GDM1 (cell line): ENCODE measurements at places on chromosomes 1 and 21.
A peak's percentile ranks its signal among the peaks of the same experiment; 100 is the strongest.

- no peak for DNase-seq
Measured at GRCh38 chr21:44984792-44985440, 45.1 kb downstream of the SLX9 start.

GRCh38 chr1:190688096-190688495 lies 210.4 kb upstream of the BRINP3 start:
- no peak for DNase-seq

GRCh38 chr1:43452789-43453441 lies 816 bp downstream of the HYI start:
- no peak for DNase-seq

DNA sequence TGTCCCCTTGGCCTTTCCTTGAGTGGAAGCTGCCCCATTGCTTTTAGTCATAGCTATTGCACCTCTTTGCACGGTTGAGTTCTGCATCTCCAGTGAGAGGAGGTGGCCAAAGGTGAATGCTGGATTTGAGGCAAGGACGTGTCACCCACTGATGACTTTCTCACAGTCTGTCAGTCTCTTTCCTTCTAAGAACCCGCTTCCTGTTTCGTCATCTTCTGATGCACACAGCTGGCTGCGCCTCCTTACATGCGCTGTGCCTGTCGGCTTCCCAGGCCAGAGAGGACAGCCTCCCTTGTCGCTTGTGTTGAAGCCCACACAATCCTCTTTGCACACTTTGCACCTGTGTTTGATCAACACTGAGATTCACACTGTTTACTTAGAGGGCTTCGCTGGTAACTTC lies 41.8 kb upstream of the PWP2 start:
- DNase-seq: peak; percentile 35

DNA sequence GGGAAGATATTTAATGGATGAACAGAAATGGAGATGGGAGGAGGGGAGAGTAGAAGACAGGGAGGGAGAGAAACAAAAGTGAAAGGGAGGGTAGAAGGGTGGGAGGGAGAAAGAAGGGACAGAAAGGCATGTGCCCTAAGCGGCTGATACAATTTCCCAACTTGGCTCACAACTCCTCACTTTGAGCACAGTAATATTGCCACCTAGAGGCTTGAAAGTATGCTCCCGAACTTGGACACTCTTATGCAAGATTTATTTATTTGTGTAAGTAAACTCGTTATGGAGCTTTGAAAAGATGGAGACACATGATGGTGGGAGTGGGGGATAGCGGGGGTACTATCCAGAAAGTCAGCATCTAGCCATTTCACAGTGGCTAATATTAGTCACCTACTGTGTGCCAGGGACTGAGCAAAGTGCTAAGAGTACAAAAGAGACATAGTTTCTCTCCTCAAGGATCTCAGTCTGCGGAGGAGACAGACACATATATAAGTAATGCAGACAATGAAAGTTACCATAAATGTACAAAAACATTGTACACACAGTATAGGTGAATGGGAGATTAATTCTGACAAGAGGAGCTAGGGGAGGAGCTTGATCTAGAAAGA lies 189.7 kb downstream of the SEC16B start:
- no peak for DNase-seq

- no peak for DNase-seq
Measured at GRCh38 chr1:166297993-166298392, 131.2 kb upstream of the FAM78B start.

DNA sequence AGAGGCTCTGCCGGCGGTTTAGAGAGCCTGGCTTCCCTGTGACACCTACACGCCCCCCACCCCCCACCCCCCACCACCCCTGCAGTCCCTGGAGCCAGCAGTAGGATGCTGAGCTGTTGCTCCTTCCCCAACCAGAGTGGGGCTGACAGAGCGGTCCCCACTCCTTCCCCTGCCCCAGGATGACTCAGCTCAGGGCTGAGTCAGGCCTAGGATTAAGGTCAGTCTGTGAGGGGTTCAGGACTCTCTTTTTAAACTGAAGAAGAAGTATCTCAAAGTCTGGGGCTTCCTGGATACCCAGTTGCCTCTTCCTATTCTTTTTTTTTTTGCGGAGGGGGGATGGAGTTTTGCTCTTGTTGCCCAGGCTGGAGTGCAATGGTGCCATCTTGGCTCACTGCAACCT lies 19.1 kb downstream of the DMBX1 start:
- no peak for DNase-seq

DNA sequence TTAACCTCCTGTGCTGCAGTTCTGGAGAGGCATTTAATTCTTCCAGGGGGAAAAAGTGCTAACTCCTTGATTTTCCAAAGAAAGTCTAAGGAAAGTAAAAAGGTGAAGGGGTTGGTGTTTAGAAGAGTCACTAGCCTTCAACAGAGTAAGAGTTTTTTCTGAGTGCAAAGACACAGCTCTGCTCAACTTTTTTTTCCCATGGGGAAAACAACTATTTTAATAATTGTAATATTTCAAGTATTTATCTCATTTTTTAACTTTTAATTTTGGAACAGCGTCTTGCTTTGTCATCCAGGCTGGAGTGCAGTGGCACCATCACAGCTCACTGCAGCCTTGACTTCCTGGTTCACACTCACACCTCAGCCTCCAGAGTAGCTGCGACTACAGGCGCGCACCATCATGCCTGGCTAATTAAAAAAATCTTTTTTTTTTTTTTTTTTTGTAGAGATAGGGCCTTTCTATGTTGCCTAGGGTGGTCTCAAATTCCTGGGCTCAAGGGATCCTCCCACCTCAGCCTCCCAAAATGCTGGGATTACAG lies 202.6 kb downstream of the APP start:
- DNase-seq: no peak

- DNase-seq: no peak
Measured at GRCh38 chr1:49052102-49052501, 275.4 kb upstream of the BEND5 start.

DNA sequence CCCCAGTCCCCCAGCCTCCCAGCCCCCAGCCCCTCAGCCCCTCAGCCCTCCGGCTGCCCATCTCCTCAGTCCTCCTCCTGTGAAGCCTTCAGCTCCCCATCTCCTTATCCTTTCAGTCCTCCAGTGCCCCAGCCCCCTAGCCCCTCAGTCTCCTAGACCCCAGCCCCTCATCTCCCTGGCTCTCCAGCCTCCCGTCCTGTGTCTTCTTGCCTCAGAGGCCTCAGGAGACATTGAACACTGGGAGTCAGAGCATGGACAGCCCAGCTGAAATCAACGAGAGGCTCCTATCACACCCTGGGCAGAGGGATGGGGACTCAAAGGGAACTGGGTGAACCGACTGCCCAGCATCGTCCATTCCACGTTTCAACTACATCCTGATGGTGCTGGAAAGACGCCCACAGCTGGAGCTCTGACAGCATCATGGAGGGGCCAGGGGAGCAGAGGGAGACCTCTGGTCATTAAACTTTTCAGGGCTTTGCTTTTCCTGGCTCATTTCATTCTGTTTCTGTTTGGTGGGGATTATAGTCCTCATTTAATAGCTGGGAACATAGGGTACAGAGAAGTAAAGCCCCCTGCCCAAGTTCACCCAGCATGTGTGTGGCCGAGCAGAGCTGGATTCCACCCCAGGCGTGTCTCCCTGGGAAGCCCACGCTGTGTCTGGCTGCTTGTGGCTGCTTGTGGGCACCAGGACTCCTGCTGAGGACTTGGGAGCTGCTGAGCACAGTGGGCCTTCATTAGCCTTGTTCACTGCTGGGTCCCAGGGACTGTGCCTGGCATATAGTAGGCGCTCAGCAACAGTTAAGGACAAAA lies 396.7 kb downstream of the PTPRU start:
- no peak for DNase-seq

- DNase-seq: no peak
Measured at GRCh38 chr1:16392740-16393569, 25.9 kb downstream of the SZRD1 start.

DNA sequence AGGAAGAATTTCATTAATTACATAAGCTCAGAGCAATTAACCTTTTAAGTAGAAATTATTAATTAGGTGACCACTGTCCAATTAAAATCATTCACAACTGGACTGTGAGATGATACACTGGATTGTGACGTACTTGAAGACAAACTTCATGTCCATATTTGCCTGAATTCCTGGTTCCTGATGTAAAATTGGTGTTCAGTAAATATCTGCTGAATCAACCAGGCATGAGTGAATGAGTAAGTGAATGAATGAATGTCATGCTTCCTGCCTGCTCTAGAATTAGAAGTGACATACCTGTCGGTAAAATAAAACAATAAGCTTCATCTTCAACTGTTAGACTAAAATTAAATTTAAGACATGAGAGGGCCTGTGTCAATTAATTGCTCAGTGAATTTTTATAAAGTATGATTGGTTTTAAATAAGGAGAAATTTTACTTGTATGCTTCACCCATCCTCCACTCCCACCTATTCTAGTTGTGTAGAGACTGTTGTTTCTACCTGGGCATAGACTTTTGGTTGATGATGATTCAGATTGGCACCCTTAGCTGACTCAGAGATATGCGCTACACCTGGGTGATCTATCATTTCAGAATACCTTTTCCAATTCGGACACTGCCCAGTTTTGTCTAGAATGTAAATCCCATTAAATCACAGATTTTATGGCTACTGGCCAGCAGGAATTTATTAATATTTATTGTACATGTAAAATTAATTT lies 56.9 kb upstream of the PTGS2 start:
- DNase-seq: no peak

DNA sequence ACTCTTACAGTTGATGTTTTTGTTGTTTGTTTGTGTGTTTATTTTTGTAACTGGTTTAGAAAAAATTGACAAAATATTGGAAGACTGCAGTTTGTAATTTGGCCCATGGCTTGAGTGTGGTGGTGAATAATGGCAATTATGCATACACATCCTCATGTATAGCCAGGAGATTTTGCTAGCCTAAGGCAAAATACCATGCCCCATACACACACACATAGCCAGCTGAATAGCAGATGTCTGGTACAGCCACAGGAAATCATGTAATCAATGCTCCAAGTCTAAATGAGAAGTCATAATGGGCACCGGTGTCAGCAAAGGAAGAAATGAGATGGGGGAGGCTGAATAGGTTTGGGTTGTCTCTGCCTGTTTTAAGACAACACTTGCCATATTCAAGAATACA lies 135.2 kb upstream of the COA6 start:
- DNase-seq: no peak

DNA sequence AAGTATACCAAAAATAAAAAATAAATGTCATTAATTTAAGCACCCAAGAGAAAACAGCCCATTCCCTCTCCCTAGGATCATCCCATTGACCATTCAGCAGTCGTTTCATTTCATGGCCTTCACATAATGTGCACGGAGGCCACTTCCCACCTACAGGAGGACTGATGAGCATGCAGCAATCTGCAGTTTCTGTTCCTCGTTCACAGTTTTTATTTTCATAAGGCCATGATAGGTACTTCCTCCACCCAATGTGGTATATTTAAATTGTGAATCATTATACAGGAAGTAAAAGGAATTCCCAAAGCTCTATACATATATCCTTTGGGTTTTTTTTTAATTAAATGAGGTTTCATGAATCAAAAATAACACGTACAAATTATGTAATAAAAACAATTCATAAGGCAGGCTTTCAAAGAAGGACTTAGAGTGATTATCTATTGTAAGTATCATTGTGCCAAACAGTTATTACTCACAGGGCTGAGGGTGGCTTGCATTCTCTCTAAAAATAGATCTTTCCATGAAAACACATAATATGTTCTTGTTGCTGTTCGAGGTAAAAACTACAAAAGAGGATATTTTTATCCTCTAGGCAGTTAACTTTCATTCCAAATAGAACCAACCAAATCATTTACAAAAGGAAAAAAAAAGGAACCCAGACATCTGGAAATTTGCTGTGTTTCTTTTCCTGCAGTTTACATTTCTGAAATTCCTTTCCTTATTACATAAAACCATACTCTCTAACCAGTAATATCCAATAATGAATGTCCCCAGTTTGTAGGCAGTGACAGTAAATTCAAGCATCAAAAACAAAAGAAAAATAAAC lies 27.5 kb upstream of the SLC44A3 start:
- DNase-seq: no peak

DNA sequence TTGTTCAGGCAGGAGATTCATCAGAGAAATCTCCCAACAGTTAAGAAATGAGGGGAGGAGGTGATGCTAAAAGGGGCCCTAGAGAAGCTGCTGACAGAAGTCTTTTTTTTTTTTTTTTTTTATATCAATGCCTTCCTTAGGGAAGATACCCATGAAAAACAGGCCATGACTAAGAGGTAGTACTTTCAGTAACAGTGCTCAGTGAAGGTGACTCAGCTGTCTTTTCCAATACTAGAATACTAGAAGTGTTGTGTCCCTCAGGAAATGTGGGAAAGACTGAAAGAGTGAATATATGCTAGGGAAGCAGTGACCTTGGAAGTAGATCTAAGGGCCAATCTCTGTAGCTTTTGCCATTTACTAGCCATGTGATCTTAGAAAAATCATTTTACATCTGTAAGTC lies 52.4 kb upstream of the SLFNL1 start:
- no peak for DNase-seq

- DNase-seq: no peak
Measured at GRCh38 chr21:22374218-22374969, 1376.2 kb downstream of the NCAM2 start.

DNA sequence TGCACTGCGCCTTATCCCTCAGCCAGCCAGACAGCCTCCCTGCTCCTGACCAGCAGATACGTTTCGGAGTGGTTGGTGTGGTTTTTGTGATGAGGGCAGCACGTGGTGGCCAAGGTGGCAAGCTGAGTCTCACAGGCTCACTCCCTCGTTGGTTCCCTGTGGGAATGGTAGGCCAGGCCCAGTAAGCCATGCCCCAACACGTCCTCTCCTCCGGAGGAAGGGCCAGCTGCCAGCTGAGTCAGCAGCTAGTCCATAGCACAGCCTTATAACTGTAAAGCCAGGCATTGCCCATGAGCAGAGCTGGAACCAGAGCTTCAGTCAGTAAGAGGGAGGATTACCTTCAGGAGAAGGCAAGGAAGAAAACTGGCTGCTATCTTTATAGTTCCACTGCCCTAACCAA lies 29.5 kb downstream of the SZRD1 start:
- no peak for DNase-seq

DNA sequence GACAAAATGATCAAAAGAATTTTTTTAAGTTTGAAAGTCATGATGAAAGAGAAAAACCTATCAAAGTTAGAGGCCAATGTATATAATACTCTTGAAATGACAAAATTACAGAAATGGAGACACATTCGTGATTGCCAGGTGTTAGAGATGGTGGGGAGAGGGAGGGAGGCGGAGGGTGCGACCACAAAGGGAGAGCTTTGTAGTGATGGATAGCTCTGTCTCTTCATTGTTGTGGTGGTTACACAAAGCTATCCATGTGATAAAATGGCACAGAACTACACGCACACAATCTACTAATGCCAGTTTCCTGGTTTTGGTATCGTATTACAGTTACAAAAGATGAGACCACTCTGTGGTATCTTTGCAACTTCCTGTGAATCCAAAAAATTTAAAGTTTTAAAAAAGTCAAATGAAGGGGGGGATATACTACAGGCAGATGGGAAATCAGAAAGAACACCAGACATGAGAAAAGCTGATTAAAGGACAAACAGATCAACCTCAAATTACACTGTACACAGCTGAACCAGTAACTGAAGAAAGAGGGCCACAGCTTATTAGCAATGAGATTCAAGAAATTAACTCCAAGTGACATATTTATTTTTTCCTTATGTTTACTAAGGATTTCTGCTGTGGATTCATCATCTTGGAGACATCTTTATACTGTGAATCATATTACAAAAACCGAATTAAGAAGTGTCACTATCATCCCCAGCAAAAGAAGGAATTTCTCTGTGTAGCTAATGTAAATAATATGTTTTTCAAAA lies 199.1 kb downstream of the SLC45A1 start:
- no peak for DNase-seq
